ENCODE measurements at places on chromosomes 12 and 14.

- DNase-seq = no peak
Measured at GRCh38 chr14:94388384-94389103, at the start of gene SERPINA1. TSS of gene SERPINA1 (minus strand) at chr14:94388602. CDS start at chr14:94383237, 5,365 bp downstream.

GRCh38 chr14:85953265-85953664, 423.3 kb downstream of the FLRT2 start:
- no peak for DNase-seq

DNA sequence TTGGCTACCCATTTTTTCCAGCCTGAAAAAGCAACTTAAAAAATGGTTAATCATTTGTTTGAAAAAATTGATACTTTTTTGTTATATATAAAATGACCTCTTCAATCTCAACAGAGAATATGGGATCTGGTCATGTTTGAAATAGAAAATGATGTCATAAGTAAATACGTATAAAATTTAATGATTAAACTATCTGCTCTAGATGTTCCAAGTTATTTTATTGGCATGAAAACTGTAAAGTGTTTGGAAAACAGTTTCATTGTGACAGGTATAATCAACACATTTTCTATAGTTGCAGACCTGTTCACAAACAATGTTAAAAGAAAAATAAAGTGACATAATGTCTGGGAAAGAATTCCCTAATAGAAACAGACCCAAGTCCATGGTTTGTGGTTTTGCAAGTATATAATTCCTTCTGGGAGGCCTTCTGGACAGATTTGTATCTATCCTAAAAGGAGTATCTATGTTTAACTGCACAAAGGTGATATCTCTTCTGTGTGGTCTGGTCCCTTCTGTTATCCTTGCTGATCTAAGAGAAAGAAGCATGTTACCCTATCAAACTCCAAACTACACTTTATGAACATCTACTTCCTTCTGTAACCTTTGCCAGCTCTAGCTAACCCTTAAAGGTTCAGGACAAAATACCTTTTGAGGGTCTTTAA, 39.5 kb upstream of the LRIG3 start:
- DNase-seq = no peak

DNA sequence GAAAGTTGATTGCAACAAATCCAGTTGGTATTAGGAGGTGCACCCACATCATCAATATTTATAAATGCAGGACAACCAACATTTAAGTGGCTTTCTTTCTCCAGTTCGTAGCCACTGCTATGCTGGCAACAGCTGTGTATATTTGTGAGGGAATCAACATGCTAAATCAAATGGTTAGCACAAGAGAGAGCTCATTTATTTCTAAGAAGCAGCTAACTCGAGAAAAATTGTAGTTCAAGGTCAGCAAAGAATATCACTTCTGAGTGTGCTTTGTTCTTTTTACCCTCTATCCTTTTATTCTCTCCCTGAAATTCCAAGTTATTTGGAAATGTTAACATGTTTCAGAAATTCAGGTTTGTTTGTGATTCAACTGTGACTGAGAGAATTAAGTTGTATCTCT, 137.3 kb downstream of the NAV3 start:
- no peak for DNase-seq

All from tibial artery (tissue), 4 donors.